ENCODE measurements at places on chromosomes 6 and 20.

DNA sequence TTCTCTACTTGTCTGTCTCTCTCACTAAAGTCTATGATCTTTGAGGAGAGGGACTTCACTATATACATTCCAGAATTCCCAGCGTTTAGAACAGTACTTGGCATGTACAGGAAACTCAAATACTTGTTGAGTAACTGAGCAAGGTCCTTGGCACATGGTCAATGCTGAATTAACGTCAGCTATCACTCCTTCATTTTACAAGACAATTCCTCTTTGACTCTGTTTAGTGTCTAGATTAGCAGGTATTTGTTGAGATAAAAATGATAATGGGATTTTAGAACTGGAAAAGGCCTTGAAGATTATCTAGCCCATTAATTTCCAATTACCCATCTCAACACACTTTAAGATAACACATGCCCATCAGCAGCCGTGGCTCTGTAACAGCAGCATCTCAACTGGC, 6.6 kb upstream of the GUCA1B start:
- no peak for DNase-seq

DNA sequence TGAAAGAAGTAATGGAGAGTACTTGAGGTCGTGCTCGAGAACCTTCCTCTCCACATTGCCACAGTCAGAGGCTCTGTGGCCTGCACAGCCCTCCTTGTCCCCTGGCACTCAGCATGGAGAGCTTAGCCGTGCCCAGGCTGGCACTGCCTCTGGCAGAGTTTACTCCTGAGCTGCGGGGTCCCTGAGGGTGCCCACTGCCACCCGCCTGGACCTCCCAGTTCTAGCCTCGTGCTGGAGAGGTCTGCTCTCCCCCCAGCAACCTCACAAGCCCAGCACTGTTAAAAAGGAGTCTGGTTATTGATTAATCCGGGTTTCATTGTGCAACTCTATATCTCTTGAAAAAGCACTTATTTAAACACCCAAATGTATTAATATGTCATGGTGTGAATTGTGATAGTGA, 226.8 kb downstream of the TMEM242 start:
- no peak for DNase-seq

DNA sequence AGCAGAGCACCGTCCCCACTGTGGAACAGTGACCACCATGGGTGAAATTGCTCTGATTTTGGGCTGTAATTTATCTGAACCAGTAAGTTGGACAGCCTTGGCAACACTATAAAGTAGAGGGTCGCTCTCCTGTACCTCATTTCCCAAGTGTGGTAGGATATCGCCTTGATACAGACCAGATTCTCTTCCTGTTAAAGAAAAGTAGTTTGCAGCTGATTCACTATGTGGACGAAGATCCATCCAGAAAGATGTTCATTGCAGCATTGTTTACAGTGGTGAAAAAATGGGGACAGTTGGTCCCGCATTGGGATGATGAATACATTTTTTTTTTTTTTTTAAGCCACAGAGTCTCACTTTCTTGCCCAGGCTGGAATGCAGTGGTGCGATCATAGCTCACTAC, 74.3 kb downstream of the SLX4IP start:
- DNase-seq = no peak

GRCh38 chr6:113366505-113366904, 490.6 kb upstream of the MARCKS start:
- no peak for DNase-seq

DNA sequence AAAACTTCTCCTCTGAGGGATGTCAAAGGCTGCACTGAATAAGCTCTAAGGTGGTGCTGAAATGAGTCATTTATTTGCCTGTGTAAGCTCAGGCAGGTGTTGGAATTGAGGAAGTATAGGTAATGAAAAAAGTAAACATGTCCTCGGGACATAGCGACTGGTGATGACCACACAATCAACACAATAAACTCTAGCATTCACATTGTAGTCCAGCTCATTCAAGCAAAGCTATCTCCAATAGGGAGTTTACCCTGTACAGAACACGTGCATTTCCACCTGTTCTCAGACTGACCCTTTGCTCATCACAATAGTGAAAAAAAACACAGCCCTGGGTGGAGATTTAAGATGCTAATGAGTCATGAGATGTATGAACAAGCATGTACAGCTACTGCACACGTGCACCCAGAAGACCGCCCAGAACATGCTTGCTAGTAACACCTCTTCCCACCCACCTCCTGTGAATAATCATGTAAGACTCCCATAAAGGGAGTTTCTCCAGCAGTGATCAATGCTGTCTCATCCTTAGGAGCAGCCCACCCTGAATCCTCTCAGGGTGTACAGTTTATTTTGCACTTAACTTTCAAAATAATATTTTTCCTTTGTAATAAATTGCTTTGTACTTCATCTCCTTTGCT, 33.0 kb upstream of the POU5F1 start:
- DNase-seq = no peak

DNA sequence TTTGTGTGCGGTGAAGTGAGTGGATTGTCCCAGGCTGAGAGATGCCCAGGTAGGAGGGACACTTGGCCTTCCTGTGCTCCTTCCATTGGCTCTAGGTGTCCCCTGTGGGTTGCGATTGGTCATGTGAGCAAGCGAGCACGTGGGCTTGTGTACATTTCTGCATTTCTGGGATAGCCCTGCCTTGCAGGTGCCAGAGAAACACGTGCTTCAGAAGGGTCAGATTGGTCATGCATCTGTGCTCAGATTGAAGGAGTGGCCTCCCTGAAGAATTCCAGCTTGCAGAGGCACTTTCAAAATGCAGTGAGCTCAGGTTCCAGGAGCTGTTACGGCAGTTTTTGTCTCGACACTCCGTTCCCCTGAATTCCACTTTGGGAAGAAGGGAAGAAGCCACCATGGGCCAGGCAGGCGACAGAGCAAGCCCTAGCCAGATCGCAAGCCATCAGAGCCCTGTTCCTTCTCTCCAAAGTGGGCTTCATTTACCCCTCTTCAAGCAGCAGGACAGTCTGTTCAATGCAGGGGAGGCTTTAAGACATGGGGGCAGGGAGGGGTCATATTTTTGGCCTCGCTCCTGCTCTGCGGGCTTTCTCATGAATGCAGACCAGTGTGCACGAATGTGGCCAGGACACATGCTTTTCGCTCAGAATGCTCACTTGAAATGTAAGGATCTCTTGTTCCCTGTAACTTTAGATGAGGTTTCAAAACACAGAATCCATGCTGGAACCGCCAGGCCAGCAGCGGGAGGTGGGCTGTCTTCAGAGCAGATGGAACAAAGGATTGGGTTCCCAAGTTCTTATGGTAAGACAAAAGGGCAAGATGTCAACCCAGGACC, 78.6 kb upstream of the AKAP12 start:
- DNase-seq = no peak

DNA sequence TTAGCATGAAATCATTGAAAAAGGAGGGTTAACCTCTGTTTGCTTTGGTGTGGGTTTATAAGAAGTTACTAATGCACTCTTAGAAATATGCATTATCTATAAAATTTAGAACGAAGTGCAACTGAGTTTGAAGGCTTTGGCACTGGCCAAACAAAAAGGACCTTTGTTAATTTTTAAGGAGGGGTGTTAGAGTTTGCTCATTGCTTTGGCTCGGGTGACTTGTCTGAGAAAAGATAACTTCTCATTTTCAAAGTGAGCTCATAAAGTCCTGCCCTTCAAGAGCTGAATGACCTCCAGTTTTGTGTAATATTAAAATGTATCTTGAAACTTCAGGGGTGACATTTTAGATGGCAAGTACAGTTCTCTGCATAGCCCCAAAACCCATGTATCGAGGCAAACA, 25.9 kb downstream of the NEDD9 start:
- DNase-seq = no peak

- no peak for DNase-seq
Observed at GRCh38 chr6:79797912-79798311, 149.4 kb downstream of the ELOVL4 start.

DNA sequence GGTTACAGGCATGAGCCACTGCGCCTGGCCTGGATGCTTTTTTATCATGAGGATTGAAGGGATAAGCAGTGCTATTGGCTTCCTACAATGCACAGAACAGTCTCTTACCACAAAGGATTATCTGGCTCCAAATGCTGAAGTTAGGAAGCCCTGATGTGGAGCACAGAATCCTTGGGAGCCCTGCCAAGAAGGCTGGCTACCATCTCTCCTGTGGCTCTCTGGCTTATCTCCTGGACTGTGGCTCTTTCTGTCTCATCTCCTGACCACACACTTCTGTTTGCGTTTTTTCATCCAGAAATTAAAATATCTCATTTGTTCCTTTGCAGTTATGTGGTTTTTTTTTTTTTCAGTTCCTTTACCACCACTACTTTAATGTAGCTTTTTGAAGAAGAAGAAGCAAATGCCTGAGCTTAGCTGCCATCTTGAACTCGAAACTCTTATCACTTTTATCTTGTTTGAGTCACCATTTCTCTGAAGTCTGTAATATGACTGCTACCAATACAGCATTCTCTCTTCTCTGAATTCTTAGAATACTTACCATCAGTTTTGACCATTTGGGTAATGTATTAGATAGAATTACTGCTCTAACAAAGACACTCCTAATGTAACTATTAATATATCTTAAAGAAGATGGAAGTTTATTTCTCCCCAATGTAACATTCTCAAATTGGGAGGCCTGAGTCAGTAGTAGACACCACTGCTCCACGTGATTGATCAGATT, 1044.7 kb downstream of the KIF16B start:
- DNase-seq = no peak

DNA sequence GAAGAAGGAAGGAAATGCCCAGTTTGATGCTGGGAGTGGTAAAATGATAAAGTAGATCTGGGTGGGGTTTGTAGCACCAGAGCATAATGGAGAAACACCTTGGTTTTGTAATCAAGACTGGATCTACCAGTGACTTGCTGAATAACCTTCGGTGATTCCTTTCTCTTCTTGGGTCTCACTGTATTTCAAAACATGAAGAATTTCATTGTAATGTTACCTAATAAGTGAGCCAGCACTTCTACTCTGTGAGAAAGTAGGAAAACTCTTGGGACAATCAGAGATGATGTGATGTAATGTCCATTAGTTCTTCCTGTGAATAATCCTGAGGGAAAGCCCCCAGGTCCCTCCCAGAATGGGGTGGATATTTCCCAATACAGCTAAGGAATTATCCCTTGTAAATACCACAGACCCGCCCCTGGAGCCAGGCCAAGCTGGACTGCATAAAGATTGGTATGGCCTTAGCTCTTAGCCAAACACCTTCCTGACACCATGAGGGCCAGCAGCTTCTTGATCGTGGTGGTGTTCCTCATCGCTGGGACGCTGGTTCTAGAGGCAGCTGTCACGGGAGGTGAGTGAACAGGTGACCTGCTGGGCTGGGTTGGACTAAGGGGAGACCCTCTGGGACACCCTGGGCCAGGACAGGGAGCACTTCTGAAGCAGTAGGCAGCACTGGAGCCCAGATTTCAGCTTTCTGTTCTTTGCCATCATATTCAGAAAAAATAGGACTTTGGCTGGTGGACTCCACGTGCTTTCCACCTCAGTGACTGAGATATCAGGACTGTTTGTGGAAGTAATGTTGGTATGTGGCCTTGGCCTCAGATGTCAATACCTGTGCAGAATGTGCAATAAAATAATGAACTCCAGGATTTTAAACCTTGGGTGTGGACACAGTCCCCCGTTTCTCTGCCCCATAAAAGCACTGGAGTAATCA, at the start of gene PI3:
TSS of gene PI3 (plus strand) at position 469 of the 931 bp plus-strand sequence. CDS start at position 490, 21 bp downstream.
- no peak for DNase-seq

GRCh38 chr6:167796192-167796981, 30.3 kb upstream of the AFDN start:
- no peak for DNase-seq

- no peak for DNase-seq
Observed at GRCh38 chr6:128914051-128914450, 31.1 kb downstream of the LAMA2 start.

DNA sequence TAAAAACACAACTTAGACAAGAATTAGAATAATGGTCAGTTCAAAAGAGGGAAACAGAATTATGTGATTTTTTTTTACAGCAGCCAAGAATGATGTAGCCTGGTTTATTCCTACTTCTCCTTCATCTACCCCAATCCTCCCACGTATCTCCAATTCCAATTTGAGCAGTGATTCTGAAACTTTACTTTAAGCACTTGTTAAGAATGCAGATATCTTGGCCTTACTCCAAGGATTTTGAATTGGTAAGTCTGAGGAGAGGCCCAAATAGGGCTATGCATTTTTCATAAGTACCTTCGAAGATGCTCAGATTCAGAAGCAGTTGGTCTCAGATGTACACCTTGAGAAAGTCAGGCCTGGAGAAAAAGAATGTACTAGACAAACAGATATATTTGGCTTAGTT, 233.4 kb upstream of the FLRT3 start:
- DNase-seq = no peak

- no peak for DNase-seq
Observed at GRCh38 chr20:21643417-21643816, 62.0 kb upstream of the PAX1 start.

GRCh38 chr20:53905820-53906191, 164.6 kb downstream of the BCAS1 start:
- DNase-seq = no peak

DNA sequence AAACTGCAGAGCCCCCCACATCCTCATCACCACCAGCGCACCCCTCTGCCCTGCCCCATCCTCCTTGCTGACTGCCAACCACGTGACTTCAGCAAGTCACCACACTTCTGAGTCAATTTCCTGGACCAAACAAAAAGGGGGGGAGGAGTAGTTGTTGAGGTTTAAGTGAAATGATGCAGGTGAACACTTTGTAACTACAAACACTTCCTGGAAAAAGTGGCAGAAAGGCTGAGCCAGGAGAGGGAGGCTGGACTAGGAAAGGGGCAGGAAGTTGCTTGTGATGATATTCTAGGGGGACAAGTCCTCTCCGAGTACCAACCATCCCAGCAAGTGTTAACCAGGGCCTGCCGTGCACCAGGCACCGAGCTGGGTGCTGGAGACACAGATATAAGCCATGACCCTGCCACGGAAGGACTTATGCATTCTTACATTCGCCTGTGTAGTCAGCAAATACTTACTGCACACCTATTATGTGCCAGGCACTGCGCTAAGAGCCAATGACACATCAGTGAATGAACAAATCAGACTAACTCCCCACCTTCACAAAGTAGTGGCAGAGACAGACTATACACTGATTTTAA, 67.3 kb downstream of the PREX1 start:
- no peak for DNase-seq

- DNase-seq = no peak
Observed at GRCh38 chr6:6556738-6557503, 31.6 kb upstream of the LY86 start.

DNA sequence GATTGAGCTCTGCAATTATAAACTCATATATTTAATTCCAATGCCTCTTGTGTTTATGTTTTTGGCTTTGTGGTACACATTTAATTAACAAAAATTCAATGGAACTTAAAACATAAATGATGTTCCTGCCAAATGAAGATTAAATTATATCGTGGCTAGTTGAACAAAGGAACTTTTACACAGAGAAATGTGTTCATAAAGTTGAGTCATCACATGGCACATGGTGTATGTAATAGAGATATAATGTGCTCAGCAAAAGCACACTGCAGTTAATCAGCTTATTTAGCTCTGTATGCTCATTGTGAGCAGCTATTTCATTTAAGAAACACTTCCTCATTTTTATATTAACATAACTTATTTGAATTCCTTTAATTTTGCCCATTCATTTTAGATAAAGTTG, 1295.6 kb upstream of the CITED2 start:
- no peak for DNase-seq

GRCh38 chr6:71368284-71368683, 79.7 kb downstream of the OGFRL1 start:
- no peak for DNase-seq
